ENCODE measurements at places on chromosomes 2 and 18.
A peak's percentile ranks its signal among the peaks of the same experiment; 100 is the strongest.

- DNase-seq = no peak
These were observed 50.3 kb downstream of the RABL2A start for GRCh38 chr2:113677330-113677729.

DNA sequence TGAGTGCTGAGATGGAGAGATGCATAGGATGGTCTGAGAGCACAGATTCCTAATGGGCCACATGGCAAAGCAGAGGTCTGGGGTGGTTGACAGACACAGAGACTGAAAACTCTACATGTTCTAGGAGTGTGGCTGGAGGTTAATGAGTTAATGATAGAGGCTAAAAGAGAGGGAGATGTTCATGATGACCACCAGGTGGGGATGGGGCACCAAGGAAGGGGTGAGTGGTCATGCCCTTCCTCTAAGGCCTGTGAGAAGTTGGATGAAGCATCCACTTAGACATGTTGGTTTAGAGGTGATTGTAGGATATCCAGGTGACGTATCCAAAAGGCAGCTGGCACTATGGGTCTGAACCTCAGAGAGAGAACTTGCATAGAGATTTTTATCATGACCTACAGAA lies 102.1 kb downstream of the LRP2 start:
- DNase-seq = no peak

DNA sequence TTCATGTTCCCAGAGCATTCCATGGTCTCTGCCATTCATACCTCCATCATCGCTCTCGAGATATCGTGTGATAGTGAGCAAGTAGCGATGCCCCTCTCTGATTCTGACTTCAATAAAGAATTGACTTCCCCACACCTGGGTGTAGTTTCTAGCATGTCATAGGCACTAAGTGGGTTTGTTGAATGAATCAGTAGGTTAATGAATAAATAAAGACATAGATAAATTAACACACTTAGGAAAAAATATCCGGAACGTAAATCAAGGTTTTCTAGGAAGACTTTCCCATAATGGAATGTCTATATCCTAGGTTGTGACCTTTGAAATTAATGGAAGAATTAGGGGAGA lies 159.1 kb downstream of the DOCK10 start:
- DNase-seq = no peak

DNA sequence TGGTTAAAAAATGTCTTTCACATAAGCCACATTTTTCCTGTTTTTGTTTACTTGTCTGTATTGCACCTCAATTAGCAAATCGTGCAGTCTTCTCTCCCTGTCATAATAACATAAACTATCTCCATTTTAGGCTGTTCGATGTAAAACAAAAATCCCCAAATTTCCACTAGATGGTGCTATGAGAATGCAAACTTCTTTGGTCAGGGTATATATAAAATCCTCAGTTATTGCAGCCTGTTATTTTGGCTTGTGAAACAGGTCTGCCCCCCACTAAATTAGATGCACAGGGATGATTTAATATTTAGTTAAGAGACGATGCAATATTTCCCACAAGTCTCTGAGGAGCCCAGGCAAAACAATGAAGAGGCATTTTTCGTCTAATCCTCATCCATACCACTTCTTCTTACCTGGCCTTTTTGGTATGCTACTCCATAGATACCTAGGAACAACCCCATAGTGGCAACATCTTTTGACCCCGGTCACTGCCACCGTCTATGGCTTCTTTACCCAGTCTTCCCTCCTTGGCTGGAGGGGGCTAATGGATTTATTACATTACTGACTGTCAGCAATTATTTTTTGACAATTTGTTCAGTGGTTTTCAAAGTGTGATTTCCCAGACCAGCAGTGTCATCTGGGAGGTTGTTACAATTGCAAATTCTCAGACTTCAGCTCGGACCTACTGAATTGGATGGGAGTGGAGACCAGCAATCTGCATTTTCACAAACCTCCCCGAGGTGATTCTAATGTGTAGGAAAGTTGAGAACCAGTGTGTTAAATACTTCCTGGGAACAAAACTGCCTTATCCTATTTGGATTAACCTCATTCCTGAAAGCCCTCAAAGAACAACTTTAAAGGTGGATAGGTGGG lies 117.4 kb upstream of the CWC22 start:
- DNase-seq = peak; percentile 46

GRCh38 chr18:79923896-79924585 lies 27.4 kb downstream of the SLC66A2 start:
- DNase-seq = no peak

- peak; percentile 72 for DNase-seq
These were observed 2.1 kb downstream of the BCL2L11 start for GRCh38 chr2:111122631-111123421.

DNA sequence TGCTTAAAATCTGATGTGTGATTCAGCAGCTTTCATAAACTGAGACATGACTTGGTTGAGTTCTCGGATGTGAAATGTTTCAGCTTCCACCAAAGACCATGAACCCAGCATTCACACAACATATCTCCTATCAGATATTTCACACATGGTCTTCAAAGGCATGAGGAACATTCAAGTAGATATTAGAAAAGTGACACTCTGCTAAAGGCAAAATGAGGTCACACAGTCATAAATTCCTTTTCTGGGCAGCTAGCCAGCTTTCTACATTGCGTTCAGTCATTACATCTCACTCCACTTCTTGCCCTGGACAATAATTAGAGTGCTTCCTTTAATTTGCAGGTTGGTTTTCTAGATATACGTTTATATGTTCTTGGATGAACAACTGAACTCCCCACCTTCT lies 96.7 kb downstream of the GAREM1 start:
- DNase-seq = peak; percentile 26

GRCh38 chr2:230043461-230043860 lies 25.3 kb downstream of the SLC16A14 start:
- no peak for DNase-seq

DNA sequence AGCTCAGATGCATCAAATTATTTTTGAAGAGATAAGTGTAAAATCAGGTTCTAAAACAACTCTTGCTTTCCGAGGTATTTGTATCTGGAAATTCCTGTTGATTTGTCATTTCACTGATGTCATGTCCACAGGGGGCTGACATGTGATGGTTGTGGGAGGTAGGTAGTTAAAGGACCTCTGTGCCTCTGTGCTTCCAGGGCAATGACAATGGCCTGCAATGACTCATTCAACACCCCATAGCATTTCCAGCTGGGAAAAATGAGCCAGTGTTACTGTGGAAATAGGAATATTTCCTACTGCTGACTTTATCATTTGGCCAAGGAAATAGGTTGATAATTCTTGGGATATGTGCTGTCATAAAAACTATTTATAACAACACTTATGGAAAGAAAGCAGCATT lies 86.2 kb upstream of the CCDC195 start:
- no peak for DNase-seq

DNA sequence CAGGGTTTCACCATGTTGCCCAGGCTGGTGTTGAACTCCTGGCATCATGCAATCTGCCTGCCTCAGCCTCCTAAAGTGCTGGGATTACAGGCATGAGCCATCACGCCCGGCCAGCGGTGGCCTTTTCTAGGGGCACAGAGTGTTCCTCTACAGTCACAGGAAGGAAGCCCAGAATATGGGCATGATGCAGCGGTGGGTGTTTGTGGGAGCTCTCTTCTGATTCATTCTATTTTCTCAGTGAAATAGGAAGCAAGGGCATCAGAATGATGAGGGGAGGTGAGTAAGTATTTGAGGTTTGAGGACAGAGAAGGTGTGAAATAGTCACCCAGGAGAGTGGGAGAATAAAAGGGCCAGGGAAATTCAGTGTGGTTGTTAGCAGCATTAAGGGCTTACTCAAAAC lies 70.3 kb upstream of the PSME4 start:
- DNase-seq = no peak

GRCh38 chr2:1755436-1756191 lies 11.3 kb upstream of the PXDN start:
- DNase-seq = peak; percentile 14

DNA sequence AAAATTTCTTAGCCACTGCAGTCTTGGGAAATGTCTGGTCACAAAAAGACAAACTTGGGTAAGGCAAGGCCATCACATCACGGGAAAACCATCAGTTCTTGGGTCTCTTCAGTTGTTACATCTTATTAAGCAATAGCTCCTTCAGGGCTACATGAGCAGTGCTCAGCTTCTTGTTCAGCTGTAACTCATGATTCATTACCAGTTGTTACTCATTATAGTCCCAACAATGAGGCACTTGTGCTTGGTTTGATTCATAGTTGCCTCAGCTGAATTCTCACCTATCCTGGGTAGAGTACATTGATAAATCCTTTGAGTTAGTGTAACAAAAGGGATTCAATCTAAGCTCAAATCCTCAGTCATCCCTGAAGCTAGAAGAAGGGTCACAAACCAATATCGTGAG lies 102.4 kb upstream of the DCC start:
- DNase-seq = peak; percentile 55

DNA sequence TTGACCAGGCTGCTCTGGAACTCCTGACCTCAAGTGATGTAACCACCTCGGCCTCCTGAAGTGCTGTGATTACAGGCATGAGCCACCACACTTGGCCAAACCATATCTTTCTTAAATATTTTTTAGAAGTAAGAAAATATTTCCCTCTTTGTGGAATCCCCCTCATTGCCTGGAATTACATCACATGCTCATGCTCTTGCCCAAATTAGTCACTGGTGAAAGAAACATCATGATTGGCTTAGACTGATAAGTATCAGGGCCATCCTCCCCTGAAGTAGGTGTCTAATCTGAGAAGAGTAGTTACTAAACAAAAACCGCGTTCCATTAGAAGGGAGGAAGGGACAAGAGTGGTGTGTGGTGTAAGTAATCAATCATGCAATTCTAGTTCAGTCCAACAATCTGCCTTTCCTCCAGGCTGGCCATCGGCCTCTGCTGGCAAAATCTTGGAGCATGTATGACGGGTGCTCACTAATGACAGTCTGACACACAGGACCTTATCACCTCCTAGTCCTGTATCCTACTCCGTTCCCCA lies 52.3 kb upstream of the SCG2 start:
- peak; percentile 4 for DNase-seq

GRCh38 chr2:41859615-41860514 lies 188.0 kb upstream of the PKDCC start:
- DNase-seq = peak; percentile 15

GRCh38 chr2:120613742-120614571 lies 121.7 kb upstream of the GLI2 start:
- DNase-seq = no peak

GRCh38 chr2:176753752-176754474 lies 458.7 kb upstream of the HNRNPA3 start:
- DNase-seq = no peak

- no peak for DNase-seq
These were observed 274.0 kb downstream of the LNPK start for GRCh38 chr2:175728032-175728431.

- DNase-seq = no peak
These were observed 263.2 kb downstream of the CYP26B1 start for GRCh38 chr2:71884303-71885042.

GRCh38 chr2:17538844-17539554 lies 1.5 kb upstream of the VSNL1 start:
- peak; percentile 22 for DNase-seq

DNA sequence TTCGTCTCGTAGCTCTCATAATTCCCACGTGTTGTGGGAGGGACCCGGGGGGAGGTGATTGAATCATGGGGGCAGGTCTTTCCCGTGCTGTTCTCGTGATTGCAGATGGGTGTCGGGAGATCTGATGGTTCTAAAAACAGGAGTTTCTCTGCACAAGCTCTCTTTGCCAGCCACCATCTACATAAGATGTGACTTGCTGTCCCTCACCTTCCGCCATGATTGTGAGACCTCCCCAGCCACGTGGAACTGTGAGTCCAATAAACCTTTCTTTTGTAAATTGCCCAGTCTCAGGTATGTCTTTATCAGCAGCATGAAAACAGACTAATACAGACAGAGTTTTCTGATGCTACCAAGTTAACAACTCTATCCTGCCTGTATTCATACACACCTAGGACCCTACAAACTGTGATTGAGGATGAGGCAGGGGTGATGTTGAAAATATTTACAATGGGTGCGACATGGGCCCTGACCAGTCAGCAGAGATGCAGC lies 3.9 kb downstream of the APOB start:
- DNase-seq = no peak

- DNase-seq = peak; percentile 7
These were observed 366.3 kb downstream of the SS18 start for GRCh38 chr18:25724121-25724520.

DNA sequence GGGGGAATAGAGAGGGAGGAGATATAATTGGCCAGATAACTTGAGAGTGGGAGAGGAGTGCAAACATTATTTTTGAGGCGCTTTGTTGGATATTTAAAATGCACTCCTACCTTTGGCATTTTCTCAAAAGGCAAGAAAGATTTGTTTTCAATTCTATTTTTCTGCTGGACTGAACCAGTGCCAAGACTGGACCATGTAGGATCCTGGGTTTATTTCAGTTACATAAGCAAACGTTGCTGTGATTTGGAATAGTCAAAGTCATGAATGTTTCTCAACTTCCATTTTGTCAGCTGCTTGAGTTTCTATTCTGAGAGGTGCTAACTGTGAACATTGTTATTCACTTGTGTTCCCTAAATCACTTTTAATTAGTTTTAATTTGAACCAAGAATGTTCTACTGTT lies 8.9 kb upstream of the CHRNA1 start:
- no peak for DNase-seq

GRCh38 chr2:212539072-212539880 lies 674 bp upstream of the ERBB4 start:
- no peak for DNase-seq

DNA sequence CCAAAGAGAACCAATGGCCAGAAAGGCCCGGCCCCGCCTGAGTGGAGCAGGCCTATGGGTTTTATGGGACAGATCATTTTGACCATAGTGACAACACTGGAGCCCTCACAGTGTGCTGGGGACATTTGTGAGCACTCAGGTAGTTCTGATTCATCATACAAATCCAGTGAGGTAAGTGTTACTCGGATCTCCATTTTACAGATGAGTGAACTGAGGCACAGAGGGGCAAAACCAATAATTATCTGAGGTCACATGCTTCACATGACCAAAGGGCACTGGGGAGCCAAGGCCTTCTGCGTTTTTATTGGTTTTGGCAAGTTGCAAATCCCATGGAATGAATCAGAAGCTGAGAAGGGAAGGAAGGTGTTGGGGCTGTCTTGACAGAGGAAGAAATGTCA lies 111.5 kb upstream of the MGAT5 start:
- DNase-seq = peak; percentile 27

DNA sequence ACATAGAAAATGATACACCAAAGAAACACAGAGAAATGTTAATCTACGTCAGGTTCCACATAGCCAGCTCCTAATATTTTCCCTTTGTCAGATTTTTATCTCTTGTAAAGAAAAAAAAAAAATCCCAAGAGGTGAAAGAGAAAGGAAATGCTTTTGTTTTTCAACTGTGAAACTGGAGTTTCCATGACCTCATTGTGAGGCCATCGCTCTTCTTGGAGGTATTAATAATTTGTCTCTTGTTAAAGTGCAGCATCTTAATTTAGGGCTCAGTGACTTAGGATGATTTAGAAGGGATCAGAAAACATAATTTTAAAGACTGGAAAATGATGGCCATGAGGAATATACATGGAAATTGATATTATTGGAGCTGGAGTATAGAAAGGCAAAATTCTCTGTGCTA lies 21.7 kb downstream of the ARHGAP28 start:
- no peak for DNase-seq

GRCh38 chr2:97844311-97844859 lies 131.0 kb downstream of the ZAP70 start:
- DNase-seq = no peak

- no peak for DNase-seq
These were observed 466.7 kb downstream of the TNS1 start for GRCh38 chr2:217535957-217536708.

Data from kidney glomerular epithelial cell (primary cell).